ENCODE measurements at places on chromosomes 11 and 22.

DNA sequence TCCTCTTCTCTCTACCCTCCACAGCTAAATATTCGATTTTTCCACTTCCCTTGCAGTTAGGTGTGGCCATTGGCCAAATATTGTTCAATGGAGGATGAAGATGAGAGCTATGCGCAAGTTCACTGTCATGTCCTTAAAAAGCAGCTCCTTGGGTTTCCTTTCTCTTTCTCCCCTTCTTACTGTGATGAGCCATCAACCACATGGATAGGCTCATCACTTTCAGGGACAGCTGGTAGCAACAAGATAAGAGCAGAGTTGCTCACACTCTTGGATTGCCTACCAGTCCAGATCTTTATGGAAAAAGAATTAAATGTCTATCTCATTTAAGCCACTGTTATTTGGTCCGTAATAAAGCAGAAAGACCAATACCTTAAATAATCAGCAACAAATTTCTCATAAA, 377.0 kb downstream of the DDX10 start:
- no peak for DNase-seq

- no peak for DNase-seq
These were observed 35.5 kb downstream of the UBASH3B start for GRCh38 chr11:122690801-122691548.

- DNase-seq: no peak
These were observed 33.2 kb upstream of the CCDC89 start for GRCh38 chr11:85718991-85719807.

DNA sequence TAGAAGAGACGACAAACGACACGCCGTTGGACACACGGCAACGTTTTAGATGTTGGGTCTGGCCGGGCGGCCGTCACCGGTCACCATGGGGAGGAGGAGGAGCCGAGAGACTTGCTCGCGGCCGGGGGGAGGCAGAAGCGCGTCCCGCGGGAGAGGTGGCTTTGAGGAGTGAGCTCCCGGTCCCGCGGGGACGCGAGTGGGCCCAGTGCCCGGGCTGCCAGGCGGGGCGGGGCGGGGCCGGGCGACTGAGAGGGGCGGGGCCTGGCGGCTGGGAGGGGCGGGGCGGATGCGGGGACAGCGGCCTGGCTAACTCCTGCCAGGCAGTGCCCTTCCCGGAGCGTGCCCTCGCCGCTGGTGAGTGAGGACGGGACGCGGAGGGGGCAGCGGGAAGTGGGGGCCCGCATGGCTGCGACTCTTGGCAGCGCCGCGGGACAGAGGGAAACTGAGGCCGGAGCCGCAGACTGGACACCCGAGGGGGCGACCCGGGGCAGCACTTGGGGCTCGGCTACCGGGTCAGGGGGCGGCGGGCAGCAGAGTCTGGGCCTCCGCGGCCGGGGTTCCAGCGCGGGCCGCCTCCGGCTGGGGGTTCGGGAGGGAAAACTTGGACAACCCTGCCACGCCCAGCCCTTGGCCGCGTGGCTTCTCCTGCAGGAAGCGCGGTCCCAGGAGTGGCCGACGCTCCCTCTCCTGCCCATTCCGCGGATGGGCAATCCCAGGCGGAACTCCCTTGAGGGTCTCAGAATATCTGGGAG, at the start of gene TSPO:
TSS of gene TSPO (plus strand) at position 309 of the 752 bp plus-strand sequence. CDS start 7,680 bp downstream, outside the sequence.
- peak; percentile 31 for DNase-seq

- no peak for DNase-seq
These were observed 51.8 kb downstream of the MN1 start for GRCh38 chr22:27749597-27750225.

- DNase-seq: no peak
These were observed 20.6 kb upstream of the RAPSN start for GRCh38 chr11:47469361-47470179.

GRCh38 chr11:18046116-18046777, at the start of gene TPH1:
Gene TPH1, minus strand, starts transcription at chr11:18046269. Its CDS starts 5,507 bp downstream, at chr11:18040762.
- DNase-seq: no peak

DNA sequence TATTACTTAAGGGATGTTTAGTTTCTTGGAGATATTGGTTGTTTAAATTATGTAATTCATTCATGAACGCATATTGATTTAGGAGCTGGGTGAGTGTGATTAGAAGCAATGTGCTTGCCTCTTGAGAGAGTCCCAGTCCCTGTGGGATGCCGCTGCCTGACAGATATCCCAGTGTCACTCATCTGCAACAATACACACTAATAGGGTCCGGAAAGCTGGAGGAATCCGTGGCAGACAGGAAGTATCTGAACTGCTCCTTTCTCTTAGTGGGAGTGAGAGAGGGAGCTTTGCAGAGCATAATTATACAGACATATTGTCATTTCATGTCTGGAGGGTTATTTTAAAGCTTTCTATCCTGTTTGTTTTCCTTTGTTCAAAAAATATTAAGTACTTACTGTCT, 17.4 kb downstream of the AMOTL1 start:
- DNase-seq: no peak

GRCh38 chr11:122853971-122854446, 15.7 kb downstream of the CRTAM start:
- DNase-seq: no peak

GRCh38 chr11:116687458-116688201, 85.2 kb downstream of the BUD13 start:
- DNase-seq: no peak
